Caki2 (cell line): ENCODE measurements at places on chromosomes 11 and 22. TPM values are rescaled to one million over a fixed set of nuclear protein-coding genes. Genes with fewer than 3 reads are reported as not detected.

DNA sequence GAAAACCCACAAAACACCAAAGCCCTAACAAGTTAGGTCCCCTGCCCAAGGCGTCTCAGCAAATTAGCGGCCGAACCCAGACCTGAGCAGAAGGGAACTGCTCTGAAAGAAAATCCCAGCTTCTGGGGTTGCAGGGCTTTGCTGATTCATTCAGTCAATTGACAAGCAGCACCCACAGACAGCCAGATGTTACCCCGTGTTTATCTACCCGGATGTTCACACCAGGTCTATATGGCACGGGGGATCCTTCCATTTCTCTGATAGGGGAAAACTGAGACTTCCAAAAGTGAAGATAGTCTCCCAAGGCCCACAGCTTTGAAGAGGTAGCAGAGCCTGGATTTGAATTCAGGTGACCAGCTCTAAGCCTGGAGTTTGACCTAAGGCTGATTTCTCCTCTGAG lies 14.0 kb upstream of the OAF start:
- no peak for DNase-seq

The ACP2 gene
- total RNA-seq = 2.8 and 12.3 TPM in 2 replicates

GRCh38 chr11:3073029-3073435 lies 15.8 kb upstream of the CARS1 start:
- peak; percentile 40 for DNase-seq

The APOA1 gene
- not detected in 2 replicates for total RNA-seq
